ENCODE measurements at places on chromosomes 3 and 15. TPM values are rescaled to one million over a fixed set of nuclear protein-coding genes. Genes with fewer than 3 reads are reported as not detected.

The PRC1 gene
- 27.9 TPM for total RNA-seq

DNA sequence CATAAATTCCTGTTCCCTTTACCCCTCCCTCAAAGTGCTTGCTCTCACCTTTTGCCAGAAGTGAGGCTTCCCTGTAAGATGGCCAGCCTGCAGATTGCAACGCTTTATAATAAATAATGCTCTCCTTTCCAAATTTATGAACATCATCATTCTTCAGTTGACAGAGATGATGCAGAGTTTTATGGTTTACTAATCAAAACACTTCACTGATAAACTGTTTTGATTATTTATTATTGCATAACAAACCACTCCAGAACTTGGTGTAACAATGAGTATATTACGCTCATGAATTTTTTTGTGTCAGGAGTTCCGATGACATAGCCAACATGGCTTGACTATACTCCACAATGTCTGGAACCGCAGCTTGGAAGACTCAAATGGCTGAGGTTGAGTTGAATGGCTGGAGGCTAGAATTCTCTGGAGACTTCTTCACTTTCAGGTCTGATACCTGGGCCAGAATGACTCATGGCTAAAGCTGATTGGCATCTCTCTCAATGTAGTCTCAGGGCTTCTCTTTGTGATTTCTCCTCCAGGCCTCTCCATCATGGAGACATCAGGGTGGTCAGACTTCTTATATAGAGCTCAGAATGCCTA lies 27.3 kb upstream of the TGFBR2 start:
- no peak for DNase-seq

GRCh38 chr15:53384417-53384816 lies 375.0 kb downstream of the WDR72 start:
- DNase-seq, result no peak

GRCh38 chr15:53218666-53219580 lies 428.8 kb upstream of the ONECUT1 start:
- no peak for DNase-seq

DNA sequence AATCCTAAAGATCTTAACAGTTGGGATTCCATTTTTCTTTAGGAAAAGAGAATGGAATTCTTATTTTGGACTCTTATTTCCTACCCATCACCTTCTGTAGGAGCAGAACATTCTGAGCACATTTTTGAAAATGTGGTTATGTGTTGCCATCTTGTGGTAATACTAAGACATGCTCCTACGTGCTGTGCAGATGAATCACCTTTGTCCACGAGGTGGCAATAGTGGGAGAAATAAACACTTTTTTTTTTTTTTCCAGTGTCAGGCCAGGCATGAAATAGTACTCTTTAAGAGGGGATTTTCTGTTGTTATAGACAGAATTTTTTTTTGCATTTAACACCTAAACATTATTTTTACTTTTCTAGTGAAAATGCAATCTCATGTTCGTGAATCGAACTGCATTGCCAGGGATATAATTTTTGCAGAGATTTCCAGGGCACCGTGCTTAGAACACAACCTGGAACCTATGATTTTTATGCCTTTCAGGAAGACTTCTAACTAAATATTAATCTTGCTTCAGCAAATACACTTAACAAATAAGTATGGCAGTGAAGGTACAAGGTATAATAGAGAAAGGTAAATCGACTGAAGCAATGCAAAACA lies 196.6 kb downstream of the GAP43 start:
- peak; percentile 60 for DNase-seq

The SYNPR gene
- total RNA-seq, result not detected

DNA sequence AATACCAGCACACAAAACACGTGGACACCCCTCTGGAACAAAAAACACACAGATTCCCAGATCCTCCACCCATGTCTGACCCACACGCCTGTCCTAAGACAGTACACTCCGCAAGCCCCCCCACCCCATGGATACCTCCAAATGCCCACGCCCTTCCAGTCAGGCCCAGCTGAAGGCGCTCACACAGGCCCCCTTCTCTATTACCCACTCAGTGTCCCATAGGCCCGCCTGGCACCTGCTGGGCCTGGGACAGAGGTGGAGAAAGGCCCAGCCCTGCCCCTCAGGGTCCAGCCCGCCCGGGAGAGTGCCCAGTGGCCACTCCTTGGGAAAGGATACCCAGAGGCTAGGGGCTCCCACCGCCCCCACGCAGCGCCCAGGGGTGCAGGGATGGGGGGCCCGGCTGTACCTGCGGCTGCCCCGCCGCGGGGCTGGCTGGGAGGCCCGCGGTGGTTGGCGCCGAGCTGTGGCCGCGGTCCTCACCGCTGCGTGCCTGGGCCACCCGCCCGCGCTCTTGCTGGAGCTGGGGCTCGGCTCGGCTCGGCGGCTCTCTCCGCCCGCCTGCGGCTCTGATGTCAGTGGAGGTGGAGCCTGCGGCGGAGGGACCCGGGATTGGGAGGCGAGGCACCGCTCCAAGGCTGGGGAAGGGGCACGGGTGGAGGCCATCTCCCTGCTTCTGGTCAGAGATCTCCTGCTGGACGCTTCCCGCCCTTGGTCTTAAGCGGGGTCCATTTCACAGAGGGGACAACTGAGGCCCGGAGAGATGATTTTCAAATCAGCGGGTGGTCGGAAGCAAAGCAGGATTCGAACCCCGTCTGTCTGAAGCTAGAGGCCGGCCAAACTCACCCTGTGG lies at the start of gene CAMK1:
TSS of gene CAMK1 (minus strand) at position 522 of the 850 bp plus-strand sequence. CDS start 2,198 bp downstream, outside the sequence.
- DNase-seq, result no peak

The GPR62 gene
- 0.06 TPM for total RNA-seq

DNA sequence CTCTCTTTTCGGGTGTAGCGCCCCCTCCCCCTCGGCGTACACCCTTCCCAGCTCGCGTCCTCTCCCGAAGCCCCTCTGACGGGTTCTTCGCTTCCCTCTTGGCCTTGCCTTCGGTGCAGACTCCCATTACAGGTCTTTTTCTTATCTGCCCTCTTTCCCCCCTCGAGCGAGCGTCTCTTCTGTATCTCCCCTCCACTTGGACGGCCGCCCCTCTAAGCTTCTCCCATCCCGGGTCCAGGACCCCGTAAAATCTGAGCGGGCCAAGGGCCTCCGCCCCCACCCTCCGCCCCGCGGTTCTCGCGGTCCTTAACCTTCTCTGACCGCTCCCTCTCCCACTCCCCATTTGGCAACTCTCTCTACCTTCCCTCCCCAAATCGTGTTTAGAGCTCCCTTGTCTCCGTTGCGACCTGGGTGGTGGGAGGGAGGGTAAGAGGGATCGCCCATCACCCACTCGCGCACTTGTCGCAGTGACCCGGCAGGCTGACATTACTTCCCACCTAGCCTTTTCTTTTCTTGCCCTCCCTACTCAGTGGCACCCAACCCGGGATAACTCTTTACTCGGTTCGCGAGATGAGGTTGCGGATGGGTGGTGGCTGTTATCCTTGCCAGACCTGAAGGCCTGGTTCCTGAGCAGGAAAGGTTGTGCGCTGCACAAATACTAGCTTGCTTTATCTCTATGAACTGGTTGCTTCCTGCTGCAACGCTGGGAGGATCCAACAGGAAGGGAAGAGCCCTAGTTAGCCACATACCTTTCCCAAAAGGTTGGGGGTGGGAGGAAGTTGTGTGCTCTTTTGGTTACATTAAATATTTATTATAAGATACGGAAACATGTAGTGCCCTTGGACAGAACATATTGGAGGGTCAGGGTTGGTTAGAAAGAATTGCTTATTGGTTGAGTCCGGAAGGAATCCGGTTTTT lies 922 bp downstream of the RAB11A start:
- no peak for DNase-seq

GRCh38 chr15:46251903-46252302 lies 617.1 kb downstream of the SQOR start:
- no peak for DNase-seq

The OCA2 gene
- total RNA-seq, result not detected

DNA sequence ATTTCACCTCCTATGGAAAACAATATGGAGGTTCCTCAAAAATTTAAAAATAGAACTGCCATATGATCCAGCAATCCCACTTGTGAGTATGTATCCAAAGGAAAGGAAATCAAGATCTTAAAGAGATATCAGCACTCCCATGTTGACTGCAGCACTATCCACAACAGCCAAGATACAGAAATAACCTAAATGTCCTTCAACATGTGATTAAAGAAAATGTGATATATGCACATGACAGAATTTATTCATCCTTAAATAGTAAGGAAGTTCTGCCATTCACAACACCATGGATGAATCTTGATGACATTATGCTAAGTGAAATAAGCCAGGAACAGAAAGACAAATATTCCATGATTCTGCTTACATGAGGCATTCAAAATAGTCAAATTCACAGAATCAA lies 303.6 kb upstream of the LRRN1 start:
- DNase-seq, result no peak

DNA sequence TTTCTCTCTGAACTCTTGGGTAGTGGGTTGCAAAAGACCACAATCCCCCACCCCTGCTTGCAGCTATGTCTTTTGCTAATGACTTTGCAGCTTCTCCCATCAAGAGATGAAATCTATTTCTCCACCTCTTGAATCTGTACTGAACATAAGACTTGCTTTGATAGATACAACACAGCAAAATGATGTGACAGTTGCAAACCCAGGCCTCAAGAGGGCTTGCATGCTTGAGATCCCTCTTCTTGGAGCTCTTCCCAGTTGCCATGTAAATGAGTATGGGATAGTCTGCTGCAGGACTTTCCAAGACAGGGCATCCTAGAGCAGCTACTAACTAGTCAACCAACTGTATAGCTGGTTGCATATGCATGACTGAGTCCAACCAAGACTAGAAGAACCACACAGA lies 783.6 kb downstream of the PDCD6IP start:
- DNase-seq, result no peak

The HSPBAP1 gene
- total RNA-seq, result 6.4 TPM

DNA sequence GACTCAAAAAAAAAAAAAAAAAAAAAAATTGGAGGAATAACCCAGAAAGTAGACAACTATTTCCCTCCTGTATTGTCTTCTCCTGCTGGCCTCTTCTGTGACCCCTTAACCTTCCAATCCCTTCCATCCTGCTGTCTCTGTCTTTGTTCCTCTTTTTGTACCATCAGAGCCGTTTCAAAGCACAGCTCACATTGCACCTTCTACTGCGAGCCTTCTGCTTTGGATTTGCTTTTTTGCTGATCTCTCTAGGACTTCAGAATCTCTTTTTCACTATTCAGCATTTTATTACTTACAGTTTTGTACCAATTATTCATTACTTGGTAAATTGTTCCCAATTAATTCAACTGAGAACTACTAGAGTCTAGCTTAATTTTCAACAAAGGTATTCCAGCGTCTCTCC lies 284.0 kb upstream of the TBL1XR1 start:
- no peak for DNase-seq

DNA sequence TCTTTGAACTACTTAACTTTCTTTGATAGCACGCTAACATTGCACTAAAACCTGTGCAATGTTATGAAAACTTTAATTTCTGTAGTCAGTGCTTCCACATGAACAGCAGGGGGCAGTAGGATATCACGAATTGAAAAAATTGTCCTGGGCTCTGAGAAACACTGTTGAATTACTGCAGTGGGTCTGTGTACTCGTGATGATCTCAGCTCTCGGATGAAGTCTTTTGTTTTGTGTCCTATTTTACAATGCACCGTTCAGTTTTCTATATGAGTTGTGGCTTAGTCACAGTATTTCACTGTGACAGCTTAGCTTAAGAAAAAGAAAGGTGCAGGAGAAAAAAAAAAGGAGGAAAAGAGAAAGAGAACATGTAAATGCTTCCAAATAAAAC lies 141.3 kb upstream of the CCDC54 start:
- peak; percentile 77 for DNase-seq

DNA sequence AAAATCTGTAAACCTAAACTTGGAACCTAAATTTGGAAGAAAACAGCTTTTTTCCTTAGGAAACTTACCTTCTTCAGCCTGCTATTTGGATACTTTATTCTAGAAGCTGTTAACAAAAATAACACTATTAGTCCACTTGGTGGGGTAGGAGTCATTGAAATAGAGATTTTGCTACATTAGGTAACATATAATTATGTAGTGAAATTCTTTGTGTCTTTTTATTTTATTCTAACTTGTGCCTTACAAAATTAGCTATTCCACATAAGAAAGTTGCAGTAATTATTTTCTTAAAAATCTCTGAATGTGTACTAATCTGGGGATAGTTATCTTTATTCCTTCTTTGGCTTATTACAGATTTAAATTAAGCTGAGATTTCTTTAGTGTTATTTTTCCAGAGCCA lies 360.4 kb upstream of the ROBO2 start:
- DNase-seq, result no peak

Data from glomerular endothelial cell (primary cell).